Breast epithelium (tissue), 4 donors: ENCODE measurements at places on chromosomes 4 and X.

GRCh38 chr4:79047316-79047715 is 108.1 kb upstream of the PAQR3 start:
- no peak for DNase-seq

DNA sequence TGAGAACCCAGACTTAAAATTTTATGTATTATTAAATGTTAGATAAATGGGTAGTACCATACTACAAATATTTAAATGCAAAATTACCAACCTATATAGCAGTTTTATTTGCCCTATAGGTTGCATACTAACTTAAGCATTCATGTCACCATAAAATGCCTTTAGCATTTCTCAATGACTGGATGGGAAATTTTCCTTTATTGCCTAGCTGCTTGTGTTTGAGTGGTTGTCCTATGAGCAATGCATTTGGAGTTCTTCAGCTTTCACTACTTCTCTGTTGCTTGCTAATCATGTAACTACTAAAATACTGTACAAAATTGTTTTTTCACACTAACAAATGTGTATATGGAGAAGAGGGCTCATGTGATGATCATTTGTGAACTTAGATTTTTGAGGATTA is 44.2 kb upstream of the CEP135 start:
- DNase-seq, result no peak

GRCh38 chr4:41217374-41217773 is 3.0 kb upstream of the APBB2 start:
- no peak for DNase-seq

DNA sequence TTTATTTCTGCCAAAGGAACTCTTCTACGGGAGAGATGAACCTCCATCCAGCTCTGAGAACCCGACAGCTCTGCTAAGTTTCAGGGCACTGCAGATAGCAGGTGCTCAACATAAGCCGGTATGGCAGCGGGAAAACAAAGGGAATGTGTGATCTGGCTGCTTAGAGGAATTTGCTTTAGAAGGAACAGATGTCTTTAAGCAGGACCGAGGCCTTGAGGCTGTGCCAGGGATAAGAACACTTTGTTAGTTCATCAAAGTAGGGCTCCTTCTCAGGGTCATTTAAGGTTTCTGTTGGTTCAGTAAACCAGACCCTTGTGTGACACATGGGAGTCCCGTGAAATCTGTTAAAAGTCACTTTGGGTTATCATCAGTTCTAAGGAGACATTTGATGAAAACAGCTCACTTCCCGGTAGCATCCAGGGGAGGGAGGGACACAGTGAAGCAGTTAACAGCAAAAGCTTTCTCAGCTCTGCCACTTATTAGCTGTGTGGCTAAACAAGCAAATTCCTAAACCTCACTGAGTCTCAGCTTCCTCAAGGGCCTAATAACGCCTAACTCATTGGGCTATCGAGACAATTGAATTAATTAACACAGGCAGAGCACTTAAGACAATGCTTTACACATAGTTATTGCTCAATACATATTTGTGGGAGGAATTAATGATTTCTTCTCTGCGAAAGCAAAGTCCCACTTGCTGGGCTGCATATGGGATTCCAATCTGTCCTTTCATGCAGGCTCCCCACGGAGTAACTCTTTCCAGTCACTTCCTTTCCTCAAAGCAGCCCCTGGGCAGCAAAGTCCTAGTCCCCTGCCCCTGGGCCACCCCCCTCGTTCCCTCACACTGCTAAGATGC is 2.9 kb upstream of the FTSJ1 start:
- DNase-seq, result no peak

- DNase-seq, result no peak
These were observed 73.5 kb downstream of the MOSPD2 start for GRCh38 chrX:14946606-14947155.

DNA sequence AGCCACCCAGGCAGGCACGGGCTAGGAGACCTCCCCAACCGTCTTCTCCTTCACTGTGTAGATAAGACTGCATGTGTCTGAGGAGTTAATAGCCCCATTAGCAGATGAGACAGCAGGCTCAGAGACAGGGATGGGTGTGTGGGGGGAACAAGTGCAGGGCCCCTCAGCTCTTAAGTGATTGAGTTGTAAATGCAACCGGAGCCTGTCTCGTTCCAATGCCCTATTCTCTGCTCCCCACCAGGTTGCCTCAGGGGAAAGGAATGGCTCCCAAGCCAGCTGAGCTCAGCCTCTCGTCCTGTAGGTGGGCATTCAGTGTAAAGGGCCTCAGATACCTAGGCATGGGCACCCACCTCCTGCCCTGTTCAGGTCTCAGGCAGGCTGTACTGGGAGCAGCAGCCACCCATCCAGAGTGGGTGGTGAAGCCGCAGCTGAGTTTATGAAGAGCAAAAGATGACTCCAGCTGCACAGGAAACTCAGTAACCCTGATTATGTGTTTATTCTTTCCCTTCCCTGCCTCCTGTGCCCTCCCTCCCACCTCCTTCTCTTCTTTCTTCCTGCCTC is 87.3 kb downstream of the PJA1 start:
- DNase-seq, result no peak

DNA sequence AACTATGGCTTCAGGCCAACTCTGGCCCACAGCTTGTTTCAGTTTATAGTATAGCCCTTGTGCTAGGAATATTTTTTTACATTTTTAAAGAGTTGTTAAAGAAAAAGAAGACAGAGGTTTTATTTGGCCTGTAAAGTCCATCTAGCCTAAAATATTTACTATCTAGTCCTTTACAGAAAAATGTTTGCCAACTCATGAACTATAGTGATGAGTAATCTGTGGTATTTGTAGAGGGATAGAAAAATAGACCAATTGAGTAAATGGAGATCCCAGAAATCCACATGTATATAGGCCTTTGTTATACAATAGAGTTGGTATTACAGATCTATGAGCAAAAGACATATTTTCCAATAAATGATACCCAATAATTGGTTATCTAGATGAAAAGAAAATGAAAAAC is 288.7 kb downstream of the PRDM5 start:
- DNase-seq, result no peak

GRCh38 chrX:103573202-103573601 is 12.1 kb upstream of the TCEAL4 start:
- DNase-seq, result no peak

DNA sequence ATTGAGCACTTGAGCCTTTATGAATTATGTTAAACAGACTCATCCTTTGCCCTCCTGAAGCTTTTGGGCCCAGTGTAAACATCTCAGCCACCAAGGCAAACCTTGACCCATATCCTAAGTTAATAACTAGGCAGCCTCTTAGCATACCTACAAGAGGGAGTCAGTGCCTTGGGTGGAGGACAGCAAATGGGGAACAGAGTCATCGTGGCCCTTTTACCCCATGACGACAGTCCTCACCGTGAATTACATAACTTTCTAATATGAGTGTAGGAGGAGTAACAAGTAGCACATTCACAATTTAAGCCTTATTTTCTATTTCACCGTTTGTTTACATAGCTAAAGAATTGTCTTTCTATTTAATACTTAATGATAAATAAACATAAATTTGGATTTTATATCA is 16.8 kb downstream of the CLDN22 start:
- no peak for DNase-seq

GRCh38 chr4:181517491-181517890 is 725.7 kb upstream of the TENM3 start:
- no peak for DNase-seq

- no peak for DNase-seq
These were observed 276.4 kb downstream of the RPA4 start for GRCh38 chrX:97159916-97160800.

- no peak for DNase-seq
These were observed 168.4 kb upstream of the NRK start for GRCh38 chrX:105653891-105654290.

- DNase-seq, result no peak
These were observed at the start of gene STK32B for GRCh38 chr4:5051278-5052203. STK32B (plus strand) TSS chr4:5051480.

GRCh38 chr4:152064753-152065152 is 303.9 kb upstream of the GATB start:
- DNase-seq, result no peak

DNA sequence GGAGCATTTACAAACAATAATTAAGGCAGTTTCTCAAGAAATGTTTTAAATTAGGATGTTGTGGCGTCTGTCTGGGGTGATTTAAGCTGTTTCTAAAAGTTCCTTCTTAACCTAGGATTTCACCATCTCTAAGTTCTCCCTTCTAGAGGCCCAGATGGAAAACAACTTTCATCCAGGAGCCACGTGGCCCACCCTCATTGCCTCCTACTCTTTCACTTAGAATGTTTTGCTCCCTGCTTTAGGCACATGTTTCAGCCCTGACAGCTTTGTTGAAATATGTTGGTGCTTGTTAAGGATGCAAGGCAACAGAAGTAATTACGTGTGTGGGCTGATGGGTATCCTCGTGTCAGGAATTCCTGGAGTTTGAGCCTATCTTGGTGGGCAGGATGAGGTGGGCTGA is 131.3 kb downstream of the GUCY2F start:
- DNase-seq, result no peak

DNA sequence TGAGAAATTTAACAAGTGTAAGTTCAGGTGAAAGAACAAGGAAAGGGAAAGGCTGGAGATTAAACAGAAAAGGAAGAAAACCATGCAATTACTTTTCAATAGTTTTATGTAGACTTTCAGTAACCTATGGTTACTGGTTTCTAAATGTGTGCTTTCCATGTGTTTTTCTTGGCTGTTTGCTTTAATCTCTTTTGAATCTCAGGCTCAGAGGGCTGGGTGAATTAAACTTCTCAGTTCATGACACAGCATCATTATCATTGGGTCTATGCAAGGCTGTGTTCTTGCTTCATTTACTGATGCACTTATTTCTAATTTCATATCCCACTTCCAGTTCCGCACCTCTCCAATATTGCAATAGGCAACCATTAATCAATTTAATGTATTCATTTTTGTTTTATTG is 266.5 kb upstream of the UGT8 start:
- no peak for DNase-seq

- DNase-seq, result no peak
These were observed 66.2 kb upstream of the SLC7A11 start for GRCh38 chr4:138308356-138308755.

GRCh38 chr4:78710536-78710935 is 65.6 kb upstream of the BMP2K start:
- DNase-seq, result no peak

GRCh38 chrX:19772822-19773628 is 114.4 kb downstream of the SH3KBP1 start:
- DNase-seq, result no peak

GRCh38 chrX:30570505-30570904 is 7.1 kb downstream of the TASL start:
- DNase-seq, result no peak

- no peak for DNase-seq
These were observed 186.4 kb downstream of the SPRY1 start for GRCh38 chr4:123583043-123583442.

DNA sequence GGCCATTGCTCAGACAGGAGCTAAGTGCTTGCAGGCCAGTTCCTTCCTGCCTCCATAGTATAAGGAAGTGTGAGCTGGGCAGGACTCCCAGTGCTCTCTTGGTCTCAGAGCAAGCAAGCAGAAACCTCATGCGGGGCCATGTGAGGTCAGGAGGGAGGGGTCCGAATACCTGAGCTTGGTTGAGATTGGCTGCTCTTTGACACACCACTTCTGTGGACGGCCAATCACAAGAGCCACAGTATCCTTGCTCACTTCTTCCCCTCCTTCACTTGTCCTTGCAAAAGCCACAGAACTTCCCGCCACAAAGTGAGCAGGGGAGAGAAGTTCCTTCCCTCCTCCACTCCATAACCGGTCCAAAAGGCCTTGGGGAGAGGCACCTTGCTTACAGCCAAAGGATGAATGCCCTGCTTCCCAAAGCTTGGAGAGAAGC is 56.7 kb downstream of the PRPS1 start:
- DNase-seq, result peak; percentile 91

GRCh38 chr4:46820154-46820553 is 88.9 kb downstream of the COX7B2 start:
- no peak for DNase-seq

DNA sequence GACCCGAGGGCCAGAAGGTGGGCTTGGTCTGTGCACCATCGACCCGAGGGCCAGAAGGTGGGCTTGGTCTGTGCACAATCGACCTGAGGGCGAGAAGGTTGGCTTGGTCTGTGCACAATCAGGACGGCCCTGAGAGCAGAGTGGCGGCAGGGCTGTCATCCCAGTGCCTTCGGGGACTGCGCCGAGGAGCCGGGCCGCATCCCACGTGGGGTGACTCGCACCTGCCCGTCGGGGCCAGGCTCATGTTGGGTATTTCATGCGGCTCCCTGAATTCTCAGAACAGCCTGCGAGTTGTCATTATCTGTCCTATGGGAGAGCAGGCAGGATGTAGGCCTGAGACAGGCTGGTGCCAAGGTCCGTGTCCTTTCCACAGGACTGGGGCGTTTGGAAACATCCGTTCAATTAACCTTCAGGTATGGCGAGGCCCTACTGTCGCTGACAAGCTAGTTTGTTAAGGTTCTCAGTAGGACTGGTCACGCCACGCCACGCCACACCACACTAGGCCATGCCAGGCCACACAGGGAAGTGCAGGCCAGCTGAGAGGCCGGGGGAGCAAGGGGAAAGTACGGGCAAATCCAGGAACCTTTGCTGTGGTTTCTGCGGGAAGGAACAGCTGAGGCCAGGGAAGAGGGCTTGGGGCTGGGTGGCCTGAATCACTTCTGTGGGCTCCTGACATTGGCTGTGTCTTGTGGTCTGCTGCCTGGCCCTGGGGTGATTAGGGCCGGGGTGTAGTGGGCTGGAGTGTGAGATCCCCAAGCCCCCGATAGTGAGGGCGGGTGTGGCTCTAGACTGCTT is 182.9 kb downstream of the AFAP1 start:
- no peak for DNase-seq

GRCh38 chr4:168632301-168632725 is 135.5 kb downstream of the PALLD start:
- no peak for DNase-seq

DNA sequence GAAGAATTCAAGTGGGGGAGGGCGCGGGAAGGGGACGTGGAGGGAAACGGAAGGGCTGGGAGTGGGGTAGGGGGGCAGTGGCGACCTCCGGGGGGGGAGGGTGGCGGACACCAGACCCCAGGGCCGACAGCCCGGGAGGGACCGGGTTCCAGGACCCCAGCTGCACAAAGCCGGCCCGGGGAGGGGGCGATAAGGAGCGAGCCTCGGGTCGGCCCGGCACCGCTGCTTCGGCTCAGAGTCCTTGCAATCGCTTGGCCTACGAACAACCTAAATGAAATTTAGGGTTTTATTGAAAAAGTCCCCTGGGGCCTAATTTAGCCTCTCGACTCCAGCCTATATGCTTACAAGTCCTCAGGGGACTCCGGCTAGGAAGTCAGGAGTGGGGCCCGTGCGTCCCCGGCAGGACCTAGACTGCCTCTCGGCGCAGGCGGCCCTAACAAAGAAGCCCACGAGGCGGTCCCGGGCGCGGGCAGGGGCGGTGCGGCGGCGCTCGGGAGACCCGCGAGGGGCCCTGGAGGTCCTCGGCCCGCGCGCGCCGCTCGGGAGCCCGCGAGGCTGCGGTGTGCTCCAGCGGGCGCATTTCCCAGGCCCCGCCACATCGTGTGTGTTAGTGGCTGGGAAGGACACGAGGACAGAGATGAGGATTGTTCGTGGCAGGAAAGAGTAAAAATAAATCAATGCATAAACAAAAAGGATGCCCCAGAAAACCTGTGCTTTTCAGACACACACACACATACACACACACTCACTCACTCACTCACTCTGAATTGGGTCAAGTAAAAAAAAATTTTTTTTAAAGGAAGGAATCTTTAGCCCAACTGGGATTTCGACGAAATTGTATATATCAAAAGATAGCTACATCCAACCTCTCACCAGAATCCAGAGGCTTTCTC is 70.0 kb downstream of the MGST2 start:
- no peak for DNase-seq
